ENCODE measurements at places on chromosomes 1 and 21. TPM values are rescaled to one million over a fixed set of nuclear protein-coding genes. Genes with fewer than 3 reads are reported as not detected.

The F3 gene
- 102 TPM for total RNA-seq

The CTTNBP2NL gene
- 31.7 TPM for total RNA-seq

The AMPD1 gene
- not detected for total RNA-seq

The CACHD1 gene
- total RNA-seq: 5.9 TPM

The VPS45 gene
- total RNA-seq: 32.4 TPM

The DMBX1 gene
- not detected for total RNA-seq

The FALEC gene
- total RNA-seq: not detected

The GNAT2 gene
- total RNA-seq: 0.36 TPM

DNA sequence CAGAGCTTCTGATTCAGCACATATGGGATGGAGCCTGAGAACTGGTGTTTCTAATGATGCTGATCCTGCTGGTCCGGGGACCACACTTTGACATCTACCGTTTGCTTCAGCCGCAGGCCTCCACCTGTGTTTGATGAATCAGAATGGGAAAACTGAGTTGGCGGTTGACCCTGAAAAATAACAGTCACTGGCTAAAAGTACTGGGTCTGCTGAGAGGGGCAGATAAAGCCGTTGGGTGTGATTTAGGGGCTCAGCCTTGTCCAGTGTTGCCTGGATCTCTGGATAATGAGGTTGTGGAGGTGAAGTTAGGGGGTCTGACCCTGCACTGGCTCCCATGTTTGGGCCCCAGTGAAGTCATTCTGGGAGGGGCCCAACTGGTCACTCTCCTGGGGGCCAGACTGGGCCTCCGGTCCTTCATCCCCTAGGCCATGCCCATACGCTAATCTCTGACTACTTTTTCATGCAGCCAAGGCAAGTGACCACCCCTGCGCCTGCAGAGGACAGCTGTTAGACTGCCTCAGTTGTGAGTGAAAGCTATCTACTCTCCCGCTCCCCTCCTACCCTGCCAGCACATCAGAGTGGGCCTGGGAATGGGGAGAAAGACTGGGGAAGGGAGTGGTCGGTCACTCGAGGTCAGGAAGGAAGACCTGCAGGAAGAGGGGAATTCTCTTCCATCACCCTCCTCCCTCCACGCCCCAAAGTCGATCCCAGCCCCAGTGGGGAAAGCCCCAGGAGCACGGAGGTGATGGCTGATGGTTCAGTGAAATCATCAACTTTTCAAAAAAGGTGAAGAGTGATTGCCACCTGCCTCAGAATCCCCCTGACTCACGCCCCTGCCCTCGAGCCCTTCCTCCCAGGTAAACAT, 27.7 kb downstream of the VASH2 start:
- DNase-seq: peak; percentile 19
- H3K27me3 ChIP-seq: no peaks in the 10 kb centered on the region
- peaks cover 12% of the 10 kb centered on the region for H3K36me3 ChIP-seq
- H3K27ac ChIP-seq: no peak overlapping the region

- H3K27me3 ChIP-seq: no peaks in the 10 kb centered on the region
- no peak overlapping the region for H3K27ac ChIP-seq
- DNase-seq: peak; percentile 81
Observed at GRCh38 chr1:39091845-39092645, 65.9 kb downstream of the NDUFS5 start.

DNA sequence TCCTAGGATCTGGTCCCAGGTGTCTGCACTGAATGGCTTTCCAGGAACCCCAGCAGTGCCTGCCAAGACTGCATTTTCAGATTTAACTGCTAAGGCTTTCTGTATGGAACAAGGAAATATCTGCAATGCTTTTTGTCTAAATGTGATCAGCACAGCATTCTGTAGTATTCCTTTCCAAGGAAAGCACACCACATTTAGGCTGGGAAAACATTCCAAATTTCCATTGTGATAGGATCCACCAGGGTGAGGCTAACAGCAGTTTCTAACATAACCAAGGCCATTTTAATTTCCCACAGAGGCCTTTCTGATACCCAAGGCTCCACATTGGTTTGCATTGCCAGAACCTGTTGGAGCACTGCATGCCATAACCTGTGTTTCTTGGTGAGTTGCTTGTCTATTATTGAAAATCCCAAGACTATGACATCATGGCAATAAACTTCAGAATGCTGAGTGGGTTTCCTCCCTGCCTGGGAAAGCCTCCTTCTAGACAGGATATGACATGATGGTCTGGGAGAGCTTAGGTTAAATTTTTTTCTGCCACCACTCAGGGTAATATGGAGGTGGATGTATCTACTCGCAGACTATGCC, 23.3 kb upstream of the PTGFRN start:
- DNase-seq: peak; percentile 18
- no peaks in the 10 kb centered on the region for H3K27me3 ChIP-seq
- no peaks in the 10 kb centered on the region for H3K36me3 ChIP-seq
- peaks cover 3% of the 10 kb centered on the region for H3K4me1 ChIP-seq
- no peak overlapping the region for H3K4me3 ChIP-seq
- H3K27ac ChIP-seq: no peak overlapping the region

DNA sequence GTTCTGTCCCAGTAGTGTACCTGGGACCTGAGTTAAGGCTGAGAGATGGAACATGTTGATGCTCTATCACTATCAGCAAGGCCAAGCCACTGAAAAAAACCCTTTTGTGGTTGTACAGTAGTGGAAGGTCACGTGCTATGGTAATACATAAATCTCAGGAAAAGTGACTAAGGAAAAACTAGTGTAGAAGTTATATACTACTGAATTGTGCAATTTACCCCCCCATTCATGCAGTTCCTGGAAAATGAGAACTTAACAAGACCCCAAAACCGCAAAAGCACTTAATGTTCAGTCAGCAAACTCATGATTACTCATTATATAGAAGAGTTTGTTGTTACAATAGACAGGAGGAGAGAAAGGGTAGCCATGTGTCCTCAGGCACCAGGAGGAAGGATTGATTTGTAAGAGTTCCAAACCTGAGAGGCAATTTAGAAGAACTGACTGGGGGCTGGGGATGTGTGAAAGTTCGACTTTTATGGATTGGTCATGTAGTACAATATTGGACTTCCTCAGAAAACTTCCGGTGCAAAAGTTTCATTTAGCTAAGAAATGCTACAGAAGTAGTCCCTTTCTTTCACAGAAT, 91.6 kb downstream of the RGL1 start:
- H3K4me1 ChIP-seq: no peaks in the 10 kb centered on the region
- H3K4me3 ChIP-seq: no peak overlapping the region
- H3K27ac ChIP-seq: no peak overlapping the region

DNA sequence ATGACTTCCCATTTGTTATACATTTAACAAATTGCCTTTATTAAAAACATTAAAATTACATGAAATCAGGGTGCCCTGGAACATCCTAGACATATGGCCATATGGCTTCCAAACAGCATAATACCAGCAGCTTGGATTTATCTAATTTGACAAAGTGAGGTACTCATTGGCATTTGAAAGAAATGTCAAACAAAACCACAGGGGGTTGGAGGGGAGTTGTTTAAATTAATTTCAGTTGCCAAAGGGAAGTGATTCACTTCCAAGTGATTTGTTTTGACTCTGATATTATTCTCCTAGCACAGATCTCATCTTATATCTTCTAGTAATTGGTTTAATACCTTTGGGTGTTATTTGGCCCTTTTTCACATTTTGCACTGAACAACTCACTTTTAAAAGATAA, 24.5 kb upstream of the POU2F1 start:
- no peak for DNase-seq
- H3K4me3 ChIP-seq: no peak overlapping the region
- H3K27me3 ChIP-seq: peaks cover 3% of the 10 kb centered on the region
- no peaks in the 10 kb centered on the region for H3K4me1 ChIP-seq
- H3K27ac ChIP-seq: no peak overlapping the region

GRCh38 chr1:58345215-58346035, 201.1 kb downstream of the OMA1 start:
- H3K27ac ChIP-seq: no peak overlapping the region
- H3K36me3 ChIP-seq: no peaks in the 10 kb centered on the region

DNA sequence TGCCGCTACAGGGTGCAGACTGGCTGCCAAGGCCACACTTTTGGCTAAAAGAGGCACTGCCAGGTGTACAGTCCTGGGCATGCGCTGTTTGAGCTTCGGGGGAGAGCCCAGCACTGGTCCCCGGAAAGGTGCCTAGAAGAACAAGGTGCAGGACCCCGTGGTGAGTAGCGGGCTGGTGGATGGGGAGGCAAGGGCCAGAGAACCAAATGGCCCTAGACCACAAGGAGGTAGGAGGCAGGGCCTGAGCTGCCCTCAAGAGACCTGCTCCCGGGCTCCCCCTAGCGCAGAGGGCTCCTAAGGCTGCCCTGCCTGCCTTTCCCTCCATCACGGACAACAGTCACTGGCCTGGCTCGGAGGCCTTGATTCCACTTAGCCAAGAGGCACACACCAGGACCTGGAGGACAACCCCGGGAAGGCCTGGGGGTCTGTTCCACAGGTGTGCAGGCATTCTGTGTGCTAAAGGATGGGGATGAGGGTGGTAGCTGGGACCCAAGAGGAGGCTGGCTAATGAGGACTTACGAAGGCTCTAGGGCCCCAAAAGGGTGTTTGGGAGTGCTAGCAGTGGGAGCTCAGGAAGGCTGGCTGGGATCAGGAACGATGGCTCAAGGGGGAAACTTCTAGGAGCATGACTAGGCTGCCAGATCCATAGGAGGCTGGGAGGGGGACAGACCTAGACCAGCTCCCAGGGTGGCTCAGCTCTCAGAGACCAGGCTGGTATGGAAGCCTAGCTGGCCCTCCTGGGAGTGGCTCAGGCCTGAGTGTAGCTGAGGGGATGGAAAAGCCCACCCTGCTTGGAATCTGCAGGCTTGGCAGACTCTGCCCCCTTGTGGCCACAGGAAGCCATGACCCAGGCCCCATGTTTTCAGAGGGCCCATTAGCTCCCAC, 742 bp downstream of the ARTN start:
- peaks cover 6% of the 10 kb centered on the region for H3K36me3 ChIP-seq
- H3K4me1 ChIP-seq: peaks cover 10% of the 10 kb centered on the region
- no peaks in the 10 kb centered on the region for H3K27me3 ChIP-seq
- no peak overlapping the region for H3K27ac ChIP-seq

- no peak overlapping the region for H3K4me3 ChIP-seq
- no peak for DNase-seq
- H3K36me3 ChIP-seq: no peaks in the 10 kb centered on the region
- H3K27me3 ChIP-seq: no peaks in the 10 kb centered on the region
Observed at GRCh38 chr1:211517006-211517405, 25.0 kb upstream of the RD3 start.

DNA sequence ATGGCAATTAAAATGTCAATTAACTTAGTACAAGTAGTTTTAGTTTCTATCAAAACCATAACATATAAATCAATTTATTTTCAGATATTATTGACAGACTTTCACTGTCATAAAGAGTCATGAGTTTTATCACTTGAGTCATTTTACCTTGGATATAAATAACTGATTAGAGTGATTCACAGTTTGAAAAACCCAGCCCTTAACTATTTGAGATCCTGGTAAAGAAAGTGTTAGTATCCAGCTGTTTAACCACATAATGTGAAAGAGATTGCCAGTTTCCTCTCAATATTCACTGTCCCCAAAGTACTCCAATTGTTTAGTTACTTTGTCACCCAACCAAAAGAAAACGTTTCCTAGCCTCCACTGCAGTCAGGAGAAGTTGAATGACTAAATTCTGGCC, 91.3 kb downstream of the UCHL5 start:
- H3K4me1 ChIP-seq: 0 out of 2 replicates have a peak, but pooled peaks cover 1% of the 10 kb centered on the region
- peak; percentile 5 for DNase-seq
- H3K36me3 ChIP-seq: no peaks in the 10 kb centered on the region

DNA sequence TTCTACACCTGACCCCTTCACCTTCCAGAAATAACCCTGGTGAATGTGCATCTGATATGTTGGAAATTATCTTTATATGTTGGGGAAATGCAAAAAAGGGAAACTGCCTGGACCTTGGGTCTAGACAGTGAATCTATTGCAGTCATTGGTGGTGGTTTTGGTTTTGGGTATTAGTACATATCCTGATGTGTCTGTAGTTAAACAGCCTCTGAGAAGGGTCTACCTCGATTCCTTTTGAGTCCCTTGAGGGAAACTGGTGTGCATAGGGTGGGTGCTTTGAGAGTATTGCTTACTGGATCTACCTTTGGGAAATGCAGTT, 127.3 kb upstream of the KIAA0040 start:
- no peaks in the 10 kb centered on the region for H3K27me3 ChIP-seq
- no peak overlapping the region for H3K4me3 ChIP-seq
- H3K27ac ChIP-seq: no peak overlapping the region

- no peaks in the 10 kb centered on the region for H3K4me1 ChIP-seq
- no peaks in the 10 kb centered on the region for H3K36me3 ChIP-seq
- no peaks in the 10 kb centered on the region for H3K27me3 ChIP-seq
- no peak overlapping the region for H3K27ac ChIP-seq
Observed at GRCh38 chr21:15964236-15964855, 234.6 kb downstream of the USP25 start.

GRCh38 chr1:1264868-1265272, 8.8 kb downstream of the UBE2J2 start:
- peak; percentile 100 for DNase-seq
- H3K27ac ChIP-seq: peak overlapping the region; percentile 96
- H3K27me3 ChIP-seq: no peaks in the 10 kb centered on the region

DNA sequence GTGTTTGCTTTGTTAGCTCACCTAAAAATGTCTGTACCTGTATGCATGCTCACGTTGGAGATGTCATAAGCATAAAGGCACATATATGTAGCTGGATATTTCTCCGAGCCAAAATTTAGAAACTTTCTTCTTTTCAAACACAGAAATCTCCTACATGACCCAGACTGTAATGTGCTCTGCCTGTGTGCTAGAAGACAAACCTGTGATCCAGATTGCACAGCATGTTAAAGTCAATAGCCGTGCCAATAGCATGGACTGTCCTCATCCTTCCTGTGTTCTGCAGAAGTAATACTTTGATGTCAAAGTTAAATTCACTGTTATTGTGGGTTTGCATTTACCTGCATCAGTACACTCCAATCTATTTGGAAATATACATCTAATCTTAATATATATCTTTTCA, 346.2 kb upstream of the ZRANB2 start:
- H3K27ac ChIP-seq: no peak overlapping the region
- H3K4me3 ChIP-seq: no peak overlapping the region
- no peaks in the 10 kb centered on the region for H3K4me1 ChIP-seq
- no peaks in the 10 kb centered on the region for H3K36me3 ChIP-seq

- H3K27ac ChIP-seq: no peak within 1 kb of the TSS
- no peaks in the 10 kb centered on the region for H3K27me3 ChIP-seq
- H3K36me3 ChIP-seq: no peaks in the 10 kb centered on the region
Observed at GRCh38 chr1:6205849-6206519, at the start of gene RNF207. TSS of gene RNF207 (plus strand) at chr1:6206119. CDS start at chr1:6206536, 417 bp downstream.

DNA sequence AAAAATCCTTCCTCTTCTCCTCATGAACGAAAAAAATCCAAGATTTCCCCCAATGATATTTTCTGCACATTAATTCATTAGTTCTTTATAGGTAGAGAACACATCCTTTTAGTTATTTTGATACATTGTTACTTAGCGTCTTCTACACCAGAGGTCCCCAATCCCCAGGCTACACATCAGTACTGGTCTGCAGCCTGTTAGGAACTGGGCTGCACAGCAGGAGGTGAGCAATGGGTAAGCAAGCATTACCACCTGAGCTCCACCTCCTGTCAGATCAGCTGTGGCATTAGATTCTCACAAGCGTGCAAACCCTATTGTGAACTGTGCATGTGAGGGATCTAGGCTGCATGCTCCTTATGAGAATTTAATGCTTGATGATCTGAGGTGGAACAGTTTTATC, 13.0 kb downstream of the EXTL2 start:
- peaks cover 3% of the 10 kb centered on the region for H3K36me3 ChIP-seq
- no peak for DNase-seq
- H3K4me1 ChIP-seq: no peaks in the 10 kb centered on the region
- H3K27me3 ChIP-seq: no peaks in the 10 kb centered on the region
- no peak overlapping the region for H3K4me3 ChIP-seq
- H3K27ac ChIP-seq: no peak overlapping the region

All from IMR-90 (cell line).